ENCODE measurements at places on chromosomes 5 and 9.
A peak's percentile ranks its signal among the peaks of the same experiment; 100 is the strongest.

DNA sequence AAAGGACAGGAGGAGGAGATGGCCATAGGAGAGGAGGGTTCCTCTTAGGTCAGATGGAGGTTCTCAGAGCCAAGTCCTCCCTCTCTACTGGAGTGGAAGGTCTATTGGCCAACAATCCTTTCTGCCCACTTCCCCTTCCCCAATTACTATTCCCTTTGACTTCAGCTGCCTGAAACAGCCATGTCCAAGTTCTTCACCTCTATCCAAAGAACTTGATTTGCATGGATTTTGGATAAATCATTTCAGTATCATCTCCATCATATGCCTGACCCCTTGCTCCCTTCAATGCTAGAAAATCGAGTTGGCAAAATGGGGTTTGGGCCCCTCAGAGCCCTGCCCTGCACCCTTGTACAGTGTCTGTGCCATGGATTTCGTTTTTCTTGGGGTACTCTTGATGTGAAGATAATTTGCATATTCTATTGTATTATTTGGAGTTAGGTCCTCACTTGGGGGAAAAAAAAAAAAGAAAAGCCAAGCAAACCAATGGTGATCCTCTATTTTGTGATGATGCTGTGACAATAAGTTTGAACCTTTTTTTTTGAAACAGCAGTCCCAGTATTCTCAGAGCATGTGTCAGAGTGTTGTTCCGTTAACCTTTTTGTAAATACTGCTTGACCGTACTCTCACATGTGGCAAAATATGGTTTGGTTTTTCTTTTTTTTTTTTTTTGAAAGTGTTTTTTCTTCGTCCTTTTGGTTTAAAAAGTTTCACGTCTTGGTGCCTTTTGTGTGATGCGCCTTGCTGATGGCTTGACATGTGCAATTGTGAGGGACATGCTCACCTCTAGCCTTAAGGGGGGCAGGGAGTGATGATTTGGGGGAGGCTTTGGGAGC is 3.1 kb downstream of the EGR1 start:
- DNase-seq: no peak

DNA sequence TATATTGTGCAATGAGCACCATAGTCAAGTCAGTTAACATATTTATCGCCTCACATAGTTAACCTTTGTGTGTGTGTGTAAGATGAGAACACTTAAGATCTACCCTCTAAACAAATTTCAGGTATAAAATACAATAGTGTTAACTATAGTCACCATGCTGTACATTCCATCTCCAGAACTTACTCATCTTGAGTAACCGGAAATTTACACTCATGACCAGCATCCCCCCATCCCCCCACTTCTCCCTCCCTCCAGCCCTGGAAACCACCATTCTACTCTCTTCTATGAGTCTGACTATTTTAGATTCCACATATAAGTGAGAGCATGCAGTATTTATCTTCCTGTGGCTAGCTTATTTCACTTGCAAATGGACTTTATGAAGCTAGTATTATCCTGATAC is 40.3 kb downstream of the ZNF354A start:
- no peak for DNase-seq

DNA sequence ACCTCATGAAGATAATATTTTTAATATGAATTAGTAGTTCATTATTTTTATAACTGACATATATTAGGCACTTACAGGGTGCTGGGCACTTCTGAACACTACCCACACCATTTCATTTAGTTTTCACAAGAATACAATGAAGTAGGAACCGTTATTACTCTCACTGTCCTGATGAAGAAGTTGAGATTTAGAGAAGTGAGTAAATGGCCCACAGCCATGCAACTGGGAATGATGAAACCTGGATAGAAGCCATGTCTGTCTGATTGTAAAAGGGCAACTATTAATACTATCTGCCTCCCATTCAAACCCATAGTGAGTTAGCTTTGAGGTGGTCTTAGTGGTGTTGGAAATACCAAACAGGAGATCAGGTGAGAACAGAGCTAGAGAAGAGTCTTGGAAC is 29.6 kb upstream of the OTULINL start:
- DNase-seq: no peak

DNA sequence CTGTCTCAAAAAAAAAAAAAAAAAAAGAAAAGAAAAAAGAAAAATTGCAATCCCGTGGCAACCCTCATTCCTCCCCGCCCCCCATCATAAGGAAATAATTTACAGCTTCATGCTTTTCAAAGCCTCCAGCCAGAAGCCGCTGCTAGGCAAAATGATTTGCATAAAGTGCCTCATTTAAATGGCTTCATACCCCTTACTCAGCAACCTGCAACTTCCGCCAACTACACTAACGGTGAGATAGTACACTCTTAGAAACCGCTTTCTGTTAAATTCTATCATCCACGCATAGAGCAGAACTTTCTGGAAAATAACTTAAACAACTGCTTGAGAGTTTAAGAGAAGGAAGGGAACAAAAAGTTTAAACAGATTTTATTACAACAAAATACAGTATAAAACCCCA is 17.8 kb downstream of the SERINC5 start:
- no peak for DNase-seq

DNA sequence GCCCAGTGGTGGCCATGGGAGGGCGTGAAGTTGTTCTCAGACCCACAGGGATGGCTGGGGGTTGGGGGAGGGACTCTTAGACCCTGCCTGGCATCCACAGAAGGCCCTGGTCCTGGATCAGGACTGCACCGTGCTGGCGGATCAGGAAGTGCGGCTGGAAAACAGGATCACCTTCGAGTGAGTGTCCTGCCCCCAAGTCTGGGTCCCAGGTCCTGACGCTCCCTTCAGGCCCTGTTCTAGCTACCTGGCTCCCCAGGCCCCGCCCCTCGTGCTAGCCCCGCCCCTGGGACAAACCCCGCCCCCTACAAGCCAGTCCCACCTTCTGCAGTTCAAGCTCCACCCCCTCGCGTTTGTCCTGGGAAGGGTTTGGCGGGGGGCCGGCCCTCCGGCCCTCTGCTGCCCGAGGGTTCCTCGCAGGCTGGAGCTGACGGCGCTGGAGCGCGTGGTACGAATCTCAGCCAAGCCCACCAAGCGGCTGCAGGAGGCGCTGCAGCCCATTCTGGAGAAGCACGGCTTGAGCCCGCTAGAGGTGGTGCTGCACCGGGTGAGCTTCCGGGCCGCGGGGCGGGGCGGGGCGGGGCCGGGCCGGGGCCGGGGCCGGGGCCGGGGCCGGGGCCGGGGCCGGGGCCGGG is 12.9 kb downstream of the RGS14 start:
- DNase-seq: peak; percentile 92

DNA sequence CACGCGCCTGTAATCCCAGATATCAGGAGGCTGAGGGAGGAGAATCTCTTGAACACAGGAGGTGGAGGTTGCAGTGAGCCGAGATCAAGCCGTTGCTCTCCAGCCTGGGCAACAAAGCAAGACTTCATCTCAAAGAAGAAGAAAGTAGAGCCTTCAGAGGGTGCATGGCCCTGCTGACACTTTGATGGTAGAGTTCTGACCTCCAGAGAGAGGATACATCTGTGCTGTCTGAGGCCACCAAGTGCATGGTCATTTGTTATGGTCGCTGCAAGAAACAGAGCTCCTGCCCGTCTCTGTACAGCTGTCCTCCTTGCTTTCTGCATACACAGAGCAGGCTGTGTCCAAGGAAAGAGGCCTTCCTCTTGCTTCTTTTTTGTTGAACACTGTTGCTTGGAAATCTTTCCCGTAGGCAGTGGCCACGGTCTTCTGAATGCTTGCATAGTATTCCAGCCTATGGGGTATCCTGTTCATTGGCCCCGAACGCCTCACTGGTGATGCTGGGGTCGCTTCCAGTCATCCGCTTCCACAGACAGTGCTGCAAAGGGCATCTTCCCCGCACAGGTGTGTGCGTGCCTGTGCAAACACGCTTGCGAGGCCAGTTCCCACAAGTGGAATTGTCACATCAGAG is 36.8 kb upstream of the UNC5A start:
- no peak for DNase-seq

DNA sequence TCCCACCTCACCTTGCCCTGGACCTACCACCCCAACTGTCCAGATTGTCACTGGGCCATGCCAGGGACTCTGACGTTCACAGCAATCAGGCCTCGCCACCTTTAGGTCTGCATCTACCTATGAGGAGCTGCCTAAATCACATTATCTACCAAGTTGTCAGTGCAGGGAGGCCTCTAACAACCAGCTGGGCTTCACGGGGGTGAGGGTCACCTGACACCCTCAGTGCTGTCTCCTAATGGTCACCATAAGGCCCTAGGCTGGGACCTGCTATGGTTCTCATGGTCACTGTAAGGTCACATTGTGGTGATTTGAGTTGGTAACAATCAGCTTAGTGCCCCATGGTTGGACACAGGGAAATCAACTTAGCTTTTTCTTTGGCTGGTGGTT is 119.2 kb upstream of the CXCL14 start:
- DNase-seq: no peak

GRCh38 chr9:129626625-129627284 is 792 bp downstream of the NTMT1 start:
- DNase-seq: no peak

DNA sequence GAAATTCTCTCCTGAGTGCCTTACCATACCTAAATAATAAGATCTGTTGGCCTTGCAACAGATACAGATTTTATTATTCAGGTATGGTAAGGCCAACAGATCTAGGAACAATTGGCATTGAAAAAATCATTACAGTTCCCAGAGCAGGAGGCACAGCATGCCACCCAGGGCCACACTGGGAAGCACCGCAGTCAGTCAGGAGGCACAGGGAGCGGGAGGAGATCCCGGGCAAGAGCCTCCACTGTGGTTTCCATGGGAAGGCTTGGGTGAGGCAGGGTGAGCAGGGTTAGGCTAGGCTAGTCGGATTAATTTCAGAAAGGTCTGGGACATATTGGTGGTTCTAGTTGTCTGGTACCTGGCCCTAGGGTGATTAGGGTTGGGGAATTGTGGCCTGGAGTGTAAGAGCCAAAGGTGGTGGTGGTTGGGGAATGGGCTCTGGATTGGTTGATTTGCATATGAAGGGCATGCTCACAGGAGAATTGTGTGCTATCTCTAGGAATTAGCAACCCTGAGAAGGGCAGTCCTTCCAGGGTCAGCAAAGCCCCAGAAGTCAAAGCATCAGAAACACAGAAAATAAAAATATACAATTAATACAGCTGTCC is 111.4 kb downstream of the PDE8B start:
- no peak for DNase-seq

DNA sequence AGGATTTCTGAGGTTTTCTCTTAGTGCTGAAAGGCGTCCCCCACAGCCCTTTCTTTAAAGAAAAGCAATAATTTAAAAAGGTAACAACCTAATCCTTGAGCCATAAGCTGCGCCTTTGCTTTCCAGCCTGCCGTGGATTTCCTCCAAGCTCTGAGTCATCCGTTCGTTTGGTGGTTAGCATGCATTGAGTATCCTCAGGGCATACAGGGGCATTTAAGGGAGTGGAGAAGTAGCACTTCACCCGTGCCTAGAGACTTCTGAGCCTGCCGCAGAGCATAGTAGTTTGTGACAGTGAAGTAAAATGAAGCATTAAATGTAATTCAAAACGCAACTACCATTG is 892 bp upstream of the TNC start:
- DNase-seq: peak; percentile 47

DNA sequence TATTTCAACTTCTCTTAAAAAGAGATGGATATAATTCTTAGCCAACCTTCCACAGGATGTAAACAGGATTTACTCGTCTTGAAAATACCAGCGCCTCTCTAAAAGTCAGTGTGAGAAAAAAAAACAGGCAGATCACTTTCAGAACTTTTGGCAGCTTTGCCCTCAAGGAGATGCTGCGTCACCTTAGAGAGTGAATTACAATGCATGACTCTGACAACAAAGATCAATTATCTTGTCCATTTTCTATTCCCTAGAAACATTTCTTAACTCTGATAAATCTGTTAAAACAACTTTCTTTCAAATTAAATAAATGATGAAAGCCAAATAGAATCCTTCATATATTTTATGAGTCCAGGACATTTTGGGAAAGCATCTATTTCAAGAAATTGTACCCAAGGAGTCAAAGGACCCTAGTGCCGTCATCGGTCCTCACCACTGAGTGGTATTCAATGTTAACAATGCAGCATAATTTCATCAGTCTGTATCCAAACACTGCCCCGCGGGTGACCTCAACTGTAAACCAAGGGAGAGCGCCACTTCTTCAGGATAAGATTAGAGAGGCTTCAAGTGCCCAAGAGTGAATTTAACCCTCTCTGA is 536.0 kb downstream of the PDE4D start:
- no peak for DNase-seq

DNA sequence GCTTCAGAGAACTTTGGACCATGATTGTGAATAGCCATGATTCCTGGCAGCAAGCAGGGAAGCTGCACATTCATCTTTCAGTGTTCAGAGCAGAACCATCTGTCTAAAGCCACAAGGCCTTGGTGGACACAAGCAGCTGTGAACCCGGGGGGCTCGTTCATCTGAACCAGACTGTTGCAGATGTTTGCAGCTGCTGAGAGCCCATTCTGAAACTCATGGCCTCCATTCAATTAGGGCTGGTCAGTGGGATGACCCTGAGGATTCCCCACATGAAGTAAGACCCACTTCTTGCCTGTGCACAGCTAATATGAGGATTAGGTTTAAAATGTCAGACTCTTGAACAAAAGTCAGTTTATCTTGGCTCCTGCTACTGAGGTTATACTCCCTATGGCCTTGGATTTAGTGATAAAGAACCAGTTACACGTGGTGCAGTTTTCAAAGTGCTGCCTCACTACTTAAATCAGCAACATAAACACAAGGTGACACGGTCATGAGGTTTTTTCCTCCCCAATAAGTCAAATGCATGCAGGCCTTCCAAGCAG is 109.8 kb upstream of the IFNK start:
- DNase-seq: no peak

GRCh38 chr5:132464156-132464939 is 26.2 kb downstream of the IRF1 start:
- peak; percentile 42 for DNase-seq

DNA sequence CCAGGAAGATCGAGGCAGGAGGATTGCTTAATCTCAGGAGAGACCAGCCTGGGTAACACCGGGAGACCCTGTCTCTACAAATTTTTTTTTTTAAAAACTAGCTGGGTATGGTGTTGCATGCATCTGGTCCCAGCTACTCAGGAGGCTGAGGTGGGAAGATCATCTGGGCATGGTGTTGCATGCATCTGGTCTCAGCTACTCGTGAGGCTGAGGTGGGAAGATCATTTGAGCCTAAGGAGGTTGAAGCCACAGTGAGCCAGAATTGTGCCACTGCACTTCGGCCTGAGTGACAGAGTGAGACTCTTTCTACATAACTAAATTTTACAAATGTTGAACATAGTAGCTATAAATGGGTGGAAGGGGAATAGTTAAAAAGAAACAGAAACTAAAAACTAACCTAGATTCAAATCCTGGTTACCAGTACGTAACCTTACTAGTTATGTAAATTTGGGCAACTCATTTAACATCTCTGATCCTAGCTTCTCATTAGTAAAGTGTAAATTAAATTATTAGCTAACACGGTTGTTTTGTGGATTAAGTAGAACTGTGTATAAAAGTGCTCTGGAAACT is 41.7 kb downstream of the TMEM161B start:
- no peak for DNase-seq

DNA sequence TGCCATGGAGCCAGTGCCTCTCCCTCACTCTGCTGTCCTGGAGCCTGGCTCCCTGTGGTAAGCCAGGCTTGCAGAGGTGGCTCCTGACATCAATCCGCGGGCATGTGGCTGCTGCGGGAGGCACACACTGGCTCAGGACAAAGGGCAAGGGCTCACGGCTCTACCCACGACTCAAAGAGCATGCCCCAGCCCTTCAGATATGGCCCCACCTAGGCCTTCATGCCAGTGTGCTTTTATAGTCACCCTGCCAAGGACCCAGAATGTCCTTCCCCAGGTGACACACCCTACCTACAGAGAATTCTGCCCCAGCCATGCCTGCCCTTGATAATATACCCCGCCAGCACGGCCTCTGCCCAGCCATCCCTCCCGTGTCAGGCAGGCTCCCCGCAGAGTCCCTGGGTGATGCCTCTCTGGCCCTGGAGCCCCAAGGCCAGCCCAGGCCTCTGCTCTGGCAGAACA is 1.6 kb downstream of the MGAT4B start:
- peak; percentile 46 for DNase-seq
